ENCODE measurements at places on chromosomes 7 and 10.

DNA sequence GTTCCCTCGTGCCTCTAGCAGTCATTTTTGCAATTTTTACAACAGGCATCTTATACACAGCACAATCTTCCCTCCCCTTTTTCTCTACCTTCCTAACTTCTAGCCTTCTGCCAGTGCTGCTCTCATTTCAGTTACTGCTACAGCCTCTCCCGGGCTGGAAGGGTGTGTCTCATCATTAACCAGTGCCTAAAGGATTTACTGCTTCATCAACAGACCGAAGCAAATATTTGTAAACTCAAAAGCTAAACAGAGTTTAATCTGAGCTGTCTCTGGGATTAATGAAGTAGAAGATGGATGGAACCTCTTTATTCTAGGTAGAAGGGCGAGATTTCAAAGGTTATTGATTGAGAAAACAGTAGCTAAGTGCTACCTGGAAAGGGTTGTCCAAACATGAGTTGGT, 94.3 kb downstream of the PRPF18 start:
- no peak for DNase-seq

DNA sequence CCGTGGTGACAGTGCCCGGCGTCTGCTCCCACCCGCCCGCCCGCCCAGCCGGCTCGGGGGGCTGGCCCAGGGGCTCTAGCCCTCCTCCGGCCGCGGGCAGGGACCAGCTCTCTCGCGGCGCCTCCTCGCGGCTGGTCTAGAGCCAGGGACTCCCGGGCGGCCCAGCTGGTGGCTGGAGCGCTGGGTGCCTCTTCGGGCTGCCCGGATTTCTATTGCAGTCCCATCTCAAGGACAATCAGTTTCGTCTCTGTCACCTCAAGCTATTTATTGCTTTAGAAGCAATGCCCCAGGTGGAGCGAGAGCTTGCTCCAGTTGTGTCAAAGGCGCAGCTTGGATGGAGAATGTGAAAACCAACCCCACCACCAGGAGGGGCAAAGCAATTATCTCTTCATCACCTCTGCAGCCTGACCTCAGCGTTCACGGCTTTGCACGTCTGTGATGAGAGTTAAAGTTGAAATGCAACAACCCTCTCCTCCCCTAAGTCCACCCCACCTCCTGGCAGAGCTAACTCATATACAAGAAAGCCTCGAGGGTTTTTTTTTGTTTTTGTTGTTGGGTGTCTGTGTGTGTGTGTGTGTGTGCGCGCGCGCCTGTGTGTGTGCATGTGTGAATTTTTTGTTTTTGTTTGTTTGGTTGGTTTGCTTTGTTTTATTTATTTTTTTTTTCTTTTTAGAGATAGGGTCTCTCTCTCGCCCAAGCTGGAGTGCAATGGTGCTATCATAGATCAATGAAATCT, at the start of gene ITGA8:
Gene ITGA8 (minus strand): TSS at position 24 of the 736 bp plus-strand sequence. CDS start 151 bp downstream, outside the sequence.
- no peak for DNase-seq

GRCh38 chr10:91317541-91317940, 92.6 kb upstream of the HECTD2 start:
- DNase-seq, result no peak

DNA sequence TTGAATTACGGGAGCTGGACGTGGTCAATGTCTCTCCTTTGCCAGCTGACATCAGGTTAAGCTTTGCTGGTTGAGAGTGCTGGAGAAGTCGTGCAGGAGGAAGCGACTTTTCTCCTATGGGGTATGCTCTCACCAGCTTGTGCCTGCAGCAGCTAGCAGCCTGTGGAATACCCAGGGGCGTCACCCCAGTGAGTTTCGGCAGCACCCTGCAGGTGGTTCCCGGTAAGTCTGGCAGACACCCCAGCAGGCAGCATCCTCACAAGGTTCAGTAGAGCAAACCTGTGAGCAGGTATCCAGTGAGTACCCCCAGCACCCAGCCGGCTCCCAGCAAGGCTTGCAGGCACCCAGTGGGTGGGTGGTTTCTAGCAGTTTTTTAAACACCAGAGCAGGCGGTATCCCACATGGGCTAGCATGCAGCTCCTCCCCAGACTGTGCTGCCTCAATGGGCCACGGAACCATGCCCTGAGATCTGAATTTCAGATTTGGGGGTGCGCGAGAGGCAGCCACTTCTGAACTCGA, 74.8 kb upstream of the SVIL start:
- no peak for DNase-seq

DNA sequence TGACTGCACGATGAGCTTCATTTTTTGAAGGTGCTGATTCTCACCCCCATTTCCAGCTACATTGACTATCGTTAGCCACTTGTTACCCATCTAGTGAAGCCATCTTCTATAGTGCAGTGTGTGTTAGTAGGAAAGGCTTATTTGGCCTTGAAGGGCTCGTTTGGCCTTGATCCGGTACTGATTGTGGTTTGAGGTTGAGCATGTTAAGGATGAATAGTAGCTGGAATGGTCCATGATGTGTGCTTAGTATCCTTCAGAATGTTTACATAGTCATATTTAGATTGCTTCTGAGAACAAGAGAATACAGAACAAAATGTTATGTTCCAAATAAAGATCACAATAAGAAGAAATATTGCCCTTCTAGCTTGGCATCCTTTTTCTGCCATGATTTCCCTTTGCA, 591.5 kb downstream of the AUTS2 start:
- DNase-seq, result no peak

DNA sequence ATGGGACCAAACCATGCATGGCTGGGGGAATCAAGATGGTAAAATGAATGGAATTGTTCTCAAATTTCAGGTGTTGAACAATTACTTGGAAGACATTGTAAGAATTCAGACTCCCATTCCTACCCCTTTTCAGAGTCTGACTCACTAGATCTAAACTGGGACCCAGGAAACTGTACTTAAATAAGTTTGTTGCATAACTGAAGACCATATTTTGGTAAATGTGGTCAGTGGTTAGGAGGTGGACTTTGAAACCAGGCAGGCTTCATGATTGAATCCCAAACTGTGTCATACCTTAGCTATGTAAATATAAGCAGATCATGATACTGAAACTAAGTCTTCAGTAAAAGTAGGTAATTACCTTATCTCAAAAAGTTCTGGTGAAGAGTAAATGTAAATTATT, 41.7 kb downstream of the ZWINT start:
- DNase-seq, result peak; percentile 90

DNA sequence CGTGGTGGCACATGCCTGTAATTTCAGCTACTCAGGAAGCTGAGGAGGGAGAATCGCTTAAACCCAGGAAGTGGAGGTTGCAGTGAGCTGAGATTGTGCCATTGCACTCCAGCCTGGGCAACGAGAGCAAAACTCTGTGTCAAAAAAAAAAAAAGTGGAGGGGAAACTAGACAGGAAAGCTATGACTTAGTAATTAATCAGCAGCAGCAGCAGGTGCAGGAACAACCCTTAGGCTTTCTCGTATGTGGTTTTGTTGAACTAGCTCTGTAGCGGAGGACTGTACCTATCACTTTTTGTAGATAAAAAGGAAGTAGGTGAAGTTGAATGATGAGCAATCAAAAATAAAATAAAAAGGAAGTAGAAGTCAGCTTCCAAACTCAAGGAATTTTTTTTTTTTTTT, 76.9 kb upstream of the KMT2C start:
- peak; percentile 28 for DNase-seq

DNA sequence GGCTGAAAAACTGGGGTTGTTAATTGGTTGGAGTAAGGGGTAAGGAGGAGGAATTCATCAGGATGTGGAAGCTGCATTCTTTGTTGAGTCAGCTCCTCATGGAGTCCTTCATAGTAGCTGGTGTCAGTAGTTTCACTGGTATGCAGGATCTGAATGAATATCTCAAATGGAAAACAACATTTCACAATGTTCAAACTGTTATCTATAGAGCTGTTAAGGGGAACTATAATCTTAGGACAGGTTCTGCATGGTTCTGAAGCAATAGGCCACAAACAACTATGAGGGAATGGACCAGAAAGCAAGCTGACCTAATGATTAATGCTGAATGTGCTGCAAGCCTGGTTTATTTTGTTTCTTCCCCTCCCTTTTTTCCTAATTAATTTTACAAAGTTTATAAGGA, 225.8 kb downstream of the IPMK start:
- DNase-seq, result no peak

- DNase-seq, result no peak
Measured at GRCh38 chr7:123823898-123824753, 20.8 kb upstream of the HYAL4 start.
